Fibroblast of lung (primary cell): ENCODE measurements at places on chromosomes 6 and 20. TPM values are rescaled to one million over a fixed set of nuclear protein-coding genes. Genes with fewer than 3 reads are reported as not detected.

CPXM1 gene
- total RNA-seq, result 0.50 and 10.3 TPM in 2 replicates

BMP5 gene
- total RNA-seq, result 1.0 and 1.5 TPM in 2 replicates

LRFN2 gene
- total RNA-seq, result not detected in 2 replicates

CTCFL gene
- total RNA-seq, result not detected in 2 replicates

ASIP gene
- total RNA-seq, result not detected in 2 replicates

THEMIS gene
- total RNA-seq, result not detected in 2 replicates

PRND gene
- total RNA-seq, result not detected in 2 replicates

PNRC1 gene
- total RNA-seq, result 65.1 and 73.7 TPM in 2 replicates

GRM1 gene
- under 0.01 and 0.17 TPM in 2 replicates for total RNA-seq

TRIM31 gene
- not detected in 2 replicates for total RNA-seq

AKIRIN2 gene
- 20.0 and 33.7 TPM in 2 replicates for total RNA-seq

AIF1 gene
- total RNA-seq, result not detected in 2 replicates

WFDC8 gene
- not detected in 2 replicates for total RNA-seq

MCHR2 gene
- total RNA-seq, result not detected in 2 replicates

TFAP2A gene
- total RNA-seq, result not detected in 2 replicates

EPHA7 gene
- under 0.01 TPM in 1 of 2 replicates, not detected in the other for total RNA-seq

SLC22A16 gene
- under 0.01 TPM in 1 of 2 replicates, not detected in the other for total RNA-seq

GRIK2 gene
- total RNA-seq, result under 0.01 and 0.33 TPM in 2 replicates

CDH4 gene
- 2.3 and 4.8 TPM in 2 replicates for total RNA-seq

FAM162B gene
- 13.1 and 16.2 TPM in 2 replicates for total RNA-seq

CTSZ gene
- 128 and 250 TPM in 2 replicates for total RNA-seq

OR2B2 gene
- not detected in 2 replicates for total RNA-seq
